ENCODE measurements at places on chromosomes 7 and 10.
A peak's percentile ranks its signal among the peaks of the same experiment; 100 is the strongest.

- DNase-seq, result no peak
Observed at GRCh38 chr7:117262546-117262945, 60.3 kb downstream of the WNT2 start.

- DNase-seq, result no peak
Observed at GRCh38 chr7:144629011-144629410, 206.8 kb downstream of the TPK1 start.

DNA sequence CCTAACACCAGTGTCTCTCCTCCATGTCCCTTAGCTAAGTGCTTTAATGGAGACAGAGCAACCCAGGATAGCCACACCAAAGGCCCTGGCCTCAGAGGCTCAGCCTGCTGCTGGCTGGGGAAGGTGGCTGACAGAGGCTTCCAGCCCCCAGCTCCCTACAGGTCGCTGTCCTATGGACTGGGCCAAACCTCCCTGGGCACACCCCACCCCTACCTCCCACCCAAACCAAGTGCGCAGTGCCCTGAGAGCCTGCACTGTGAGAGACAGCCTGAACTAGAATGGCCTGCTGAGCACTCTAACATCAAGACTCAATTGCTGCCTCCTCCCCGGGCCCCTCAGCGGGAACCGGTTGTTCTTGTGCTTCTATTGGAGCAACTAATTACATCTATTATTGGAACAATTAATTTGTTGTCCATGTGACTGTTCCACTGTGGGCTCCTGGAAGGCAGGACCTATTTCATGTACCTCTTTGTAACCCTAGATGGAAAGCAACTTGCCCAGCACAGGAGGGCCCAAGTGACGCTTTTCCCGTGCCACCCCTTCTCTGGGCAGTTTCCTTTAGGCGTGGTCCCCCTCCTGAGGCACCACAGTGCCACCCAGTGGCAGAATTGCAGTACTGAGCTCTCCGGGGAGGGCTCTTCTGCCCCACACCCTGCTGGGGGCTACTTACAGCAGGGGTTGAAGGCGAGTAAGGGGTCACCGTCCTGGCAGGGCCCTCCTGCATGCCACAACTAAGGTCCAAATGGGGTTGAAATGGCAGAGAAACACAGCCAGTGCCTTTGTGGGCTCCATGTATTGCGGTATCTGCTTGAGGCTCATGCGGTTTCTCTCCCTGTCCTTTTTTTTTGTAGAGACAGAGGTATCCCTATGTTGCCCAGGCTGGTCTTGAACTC lies 63.7 kb upstream of the WAPL start:
- peak; percentile 60 for DNase-seq

- peak; percentile 88 for DNase-seq
Observed at GRCh38 chr10:78802866-78803265, 265.9 kb upstream of the ZMIZ1 start.

- DNase-seq, result no peak
Observed at GRCh38 chr7:98091061-98091460, 15.6 kb upstream of the LMTK2 start.

DNA sequence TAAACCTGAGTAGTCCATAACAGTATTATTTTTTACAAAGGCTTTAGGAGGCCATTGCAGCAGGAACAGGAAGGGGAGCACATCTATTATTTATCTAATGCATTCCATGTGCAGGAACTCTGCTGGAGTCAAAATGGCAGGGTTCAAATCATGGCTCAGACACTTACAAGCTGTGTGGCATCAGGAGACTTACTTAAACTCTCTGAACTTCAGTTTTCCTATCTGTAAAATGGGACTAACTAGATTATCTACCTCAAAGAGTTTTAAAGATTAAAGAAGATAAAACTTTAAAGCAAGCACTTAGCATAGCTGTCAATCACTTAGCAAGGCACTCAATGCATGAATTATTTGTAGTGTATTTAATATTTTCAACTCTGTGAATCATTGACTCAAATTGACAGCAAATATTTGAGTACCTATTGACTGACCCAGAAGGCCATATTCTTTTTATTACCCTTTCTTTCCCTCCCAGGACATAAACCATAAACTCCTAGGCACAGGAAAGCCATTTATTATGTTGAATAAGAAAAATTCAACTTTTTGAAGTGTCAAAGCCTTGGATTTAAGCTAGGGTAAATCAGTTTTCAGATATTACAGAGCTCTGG lies 115.8 kb upstream of the FAM204A start:
- DNase-seq, result no peak

DNA sequence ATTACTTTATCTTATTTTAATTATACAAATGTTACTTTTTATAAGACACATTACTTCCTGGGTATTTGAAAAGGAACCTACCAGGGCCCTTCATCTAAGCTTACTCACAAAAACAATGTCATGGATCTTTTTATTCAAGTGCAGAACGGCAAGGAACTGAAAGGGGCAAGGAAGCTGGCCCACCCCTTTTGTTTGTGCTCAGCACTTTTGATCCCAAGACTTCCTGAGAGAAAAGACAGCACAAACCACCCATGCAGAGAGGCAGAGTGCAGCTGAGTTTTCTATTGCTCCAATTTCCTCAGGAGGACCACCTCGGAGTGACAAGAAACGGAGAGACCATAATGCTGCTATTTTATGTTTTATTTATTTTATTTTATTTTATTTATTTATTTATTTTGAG lies 232.0 kb upstream of the NRP1 start:
- no peak for DNase-seq

DNA sequence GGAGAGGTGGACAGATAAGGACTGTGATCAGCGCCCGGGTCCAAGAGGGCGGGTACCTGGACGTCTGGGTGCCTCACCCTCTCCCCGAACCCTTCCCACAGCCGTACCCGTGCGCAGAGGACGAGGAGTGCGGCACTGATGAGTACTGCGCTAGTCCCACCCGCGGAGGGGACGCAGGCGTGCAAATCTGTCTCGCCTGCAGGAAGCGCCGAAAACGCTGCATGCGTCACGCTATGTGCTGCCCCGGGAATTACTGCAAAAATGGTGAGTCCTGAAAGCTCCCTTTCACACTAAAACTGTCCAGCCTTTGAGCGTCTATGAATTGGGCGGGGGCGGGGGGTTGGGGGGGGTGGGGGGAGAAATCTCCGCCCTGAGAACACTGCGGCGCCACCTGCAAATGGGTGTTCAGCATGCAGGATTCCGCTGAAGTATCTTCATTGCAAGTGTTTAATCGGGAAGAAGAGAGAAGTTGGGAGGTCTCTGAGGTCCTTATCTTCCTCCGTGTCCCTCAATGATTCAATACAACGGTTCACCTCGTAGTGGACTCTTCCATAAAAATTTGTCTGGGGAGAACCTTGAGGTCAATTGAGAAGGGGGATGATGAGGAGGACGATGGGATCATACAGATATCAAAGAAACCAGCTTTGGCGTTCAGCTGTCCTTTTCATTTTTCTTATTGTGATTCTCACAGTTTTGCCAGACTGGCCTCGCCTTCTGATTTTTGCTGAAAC lies 906 bp downstream of the DKK1 start:
- DNase-seq, result peak; percentile 43

All from fibroblast of skin of abdomen (primary cell).